Common myeloid progenitor, CD34-positive (primary cell): ENCODE measurements at places on chromosomes 7 and 10.

- DNase-seq, result no peak
Observed at GRCh38 chr10:14063531-14064285, 267.0 kb downstream of the FRMD4A start.

GRCh38 chr10:110932505-110933180, 13.2 kb downstream of the SHOC2 start:
- no peak for DNase-seq

DNA sequence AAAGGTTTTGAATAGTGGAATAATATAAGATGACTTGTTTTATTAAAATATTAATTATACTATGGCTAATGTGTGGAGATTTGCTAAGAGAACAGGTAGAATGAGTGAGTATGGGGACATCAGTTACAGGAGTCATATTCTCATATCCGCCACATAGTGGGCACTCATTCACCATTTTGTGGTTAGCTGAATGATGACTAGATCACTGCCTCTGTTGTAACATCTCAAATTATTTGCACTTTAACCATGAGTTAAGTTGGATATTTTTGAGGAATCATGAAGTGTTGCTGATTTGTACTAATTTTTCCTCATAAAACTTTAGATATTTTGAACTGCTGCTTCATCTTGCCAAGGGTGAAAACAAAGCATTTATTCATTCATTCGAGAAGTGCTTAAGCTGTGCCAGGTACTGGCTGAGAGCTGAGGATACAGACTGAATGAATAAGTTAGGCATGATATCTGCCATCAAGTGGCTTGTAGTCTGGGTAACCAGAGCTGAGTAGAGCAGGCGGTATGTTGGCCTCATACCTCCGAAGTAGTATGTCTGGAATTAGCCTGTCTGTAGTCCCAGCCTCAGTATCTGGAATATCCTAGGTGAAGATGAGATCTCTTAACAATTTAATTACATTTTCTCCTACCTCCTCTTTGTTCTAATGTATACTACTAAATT, 100.5 kb downstream of the ZEB1 start:
- DNase-seq, result no peak

GRCh38 chr10:47368431-47369180, 15.5 kb downstream of the ZNF488 start:
- DNase-seq, result no peak

DNA sequence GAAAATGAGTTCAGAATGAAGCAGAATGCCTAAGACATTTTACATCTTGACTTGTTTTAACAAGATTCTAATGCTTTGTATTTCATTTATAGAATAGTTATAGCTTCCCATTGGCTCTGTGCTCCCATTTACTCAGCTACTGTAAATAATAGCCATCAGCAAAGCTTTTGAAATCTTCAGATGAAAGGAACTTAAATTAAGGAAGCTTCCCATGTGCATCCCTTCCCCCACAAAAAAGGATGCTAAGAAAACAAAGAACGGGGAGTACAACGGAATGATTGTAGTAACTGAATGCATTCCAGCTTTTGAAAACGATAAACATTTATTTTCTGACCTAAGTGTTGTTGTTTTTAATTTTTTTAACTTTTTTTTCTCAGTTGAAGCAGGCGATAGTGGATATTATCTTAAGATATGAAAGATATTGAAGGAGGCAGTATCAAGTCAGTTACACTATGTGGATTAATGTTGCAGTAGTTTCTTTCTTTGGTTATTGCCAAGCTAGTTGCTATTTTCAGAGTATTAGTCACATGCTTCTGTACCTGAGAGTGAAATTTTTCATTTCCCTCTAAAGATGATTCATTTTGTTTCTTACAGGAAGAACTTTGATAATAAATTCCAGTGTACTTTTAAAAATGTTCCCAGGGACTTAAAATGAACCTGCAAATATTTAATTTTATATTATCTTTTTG, 129.2 kb downstream of the KCND2 start:
- no peak for DNase-seq

- DNase-seq, result no peak
Observed at GRCh38 chr10:132149917-132150316, 36.8 kb upstream of the DPYSL4 start.

DNA sequence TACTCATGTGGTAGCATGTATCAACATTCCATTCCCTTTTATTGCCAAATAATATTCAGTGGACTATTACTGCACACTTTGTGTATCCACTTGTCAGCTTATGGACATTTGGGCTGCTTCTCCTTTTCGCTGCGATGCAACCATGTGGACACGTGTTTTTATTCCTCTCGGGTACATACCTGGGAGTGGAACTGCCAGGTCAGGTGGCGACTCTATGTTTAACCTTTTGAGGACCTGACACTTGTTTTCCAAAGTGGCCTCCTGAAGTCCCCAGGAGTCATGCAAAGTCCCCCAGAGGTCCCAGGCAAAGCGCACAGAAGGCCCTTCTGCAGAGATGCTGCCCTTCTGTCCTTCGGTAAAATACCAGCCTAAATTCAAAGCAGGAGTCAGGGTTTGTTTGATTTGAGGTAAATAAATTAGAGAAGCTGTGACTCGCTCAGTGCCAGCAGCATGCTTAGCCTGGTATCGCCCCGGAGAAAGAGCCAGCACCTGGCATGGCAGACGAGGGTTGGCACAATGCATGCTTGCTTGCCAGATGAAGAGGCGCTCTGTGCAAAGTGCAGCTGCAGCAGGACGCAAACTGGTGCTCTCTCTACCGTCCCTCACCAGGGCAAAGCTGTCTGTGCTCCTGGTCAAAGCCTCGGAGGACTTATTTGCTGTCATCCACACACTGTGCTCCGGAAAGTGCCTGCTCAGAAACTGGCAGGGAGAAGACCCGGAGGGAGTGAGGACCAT, 37.8 kb downstream of the HIPK2 start:
- DNase-seq, result no peak

DNA sequence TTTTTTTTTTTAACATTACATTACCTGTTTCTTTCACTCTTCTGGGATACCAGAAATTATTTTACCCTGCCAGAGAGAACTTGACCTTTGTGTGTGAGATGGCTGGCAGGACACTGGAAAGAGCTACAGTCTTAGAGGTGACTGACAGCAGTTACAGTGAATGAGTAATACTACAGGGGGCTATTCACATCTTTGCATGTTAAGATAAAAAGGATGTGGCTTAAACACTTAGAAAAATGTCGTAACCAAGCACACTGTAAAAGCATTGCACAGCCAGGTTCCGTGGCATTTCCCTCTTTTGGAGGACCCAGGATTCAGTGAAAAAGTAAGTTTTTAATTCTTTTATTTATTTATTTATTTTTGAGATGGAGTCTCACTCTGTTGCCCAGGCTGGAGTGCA, 18.8 kb upstream of the TBC1D12 start:
- DNase-seq, result no peak

GRCh38 chr10:1210667-1211066, 154.5 kb downstream of the WDR37 start:
- DNase-seq, result no peak

GRCh38 chr7:54680377-54681005, 78.5 kb downstream of the SEC61G start:
- no peak for DNase-seq

DNA sequence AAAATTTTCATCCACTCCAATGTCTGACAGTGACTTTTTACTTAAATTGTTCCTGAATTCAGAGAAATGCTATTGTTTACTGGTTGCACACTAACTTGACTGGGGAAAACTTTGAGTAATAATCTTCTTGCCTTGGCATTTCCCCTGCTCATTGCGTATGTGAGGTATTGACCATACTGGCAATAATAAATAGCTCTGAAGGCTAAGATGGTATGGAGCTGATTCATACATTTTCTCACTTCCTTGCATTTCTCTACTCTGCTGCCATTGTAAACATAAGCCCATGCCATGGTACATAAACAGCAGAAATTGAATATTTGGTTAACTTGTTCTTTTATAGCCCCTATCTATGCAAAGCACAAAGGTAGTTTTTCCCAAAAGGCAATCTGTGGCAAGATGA, 290.0 kb downstream of the RNLS start:
- DNase-seq, result no peak

DNA sequence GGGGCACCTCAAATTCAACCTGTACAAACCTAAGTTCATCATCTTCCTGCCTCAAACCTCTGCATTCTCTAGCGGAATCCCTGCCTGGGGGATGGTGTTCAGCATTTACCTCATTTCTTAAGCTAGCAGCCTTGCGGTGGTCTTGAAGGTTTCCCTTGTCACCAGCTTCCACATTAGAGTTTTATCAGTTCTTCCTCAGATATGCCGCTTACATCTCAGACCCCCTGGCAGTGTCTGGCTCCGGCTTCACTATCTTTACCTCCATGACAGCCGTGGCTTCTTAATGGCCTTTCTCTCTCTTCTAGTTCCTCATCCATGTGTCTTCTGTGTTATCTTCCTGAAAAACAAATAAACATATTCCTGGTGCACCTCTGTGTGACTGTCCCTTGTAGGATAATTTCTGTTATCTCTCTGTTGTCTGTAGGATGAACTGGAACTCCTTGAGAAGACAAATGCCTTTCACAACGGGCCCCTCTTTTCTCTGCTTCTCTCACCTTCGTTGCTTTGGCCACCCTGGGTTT, 101.1 kb upstream of the BMPER start:
- DNase-seq, result peak; percentile 68

DNA sequence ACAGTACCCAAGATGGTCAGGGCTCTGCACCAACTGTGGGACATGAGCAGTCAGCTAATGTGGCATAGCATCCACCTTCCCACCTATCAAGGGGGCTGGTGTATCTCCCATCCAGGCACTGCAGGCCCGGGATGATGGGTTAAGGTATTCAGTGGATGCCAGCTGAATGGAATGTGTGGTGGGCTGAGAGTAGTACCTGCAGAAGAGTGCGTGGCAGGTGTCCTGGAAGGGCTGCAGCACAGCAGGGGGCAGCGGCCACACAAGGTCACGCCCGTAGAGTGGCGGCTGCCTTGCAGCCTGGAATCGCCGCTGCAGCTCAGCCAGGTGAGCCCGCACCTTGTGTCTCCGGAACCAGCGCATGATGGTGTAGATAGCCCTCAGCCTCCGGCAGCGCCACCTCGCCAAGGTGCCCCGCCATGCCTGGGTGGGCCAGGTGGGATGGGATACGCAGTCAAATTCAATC, 13.3 kb downstream of the MYO1G start:
- DNase-seq, result no peak

GRCh38 chr7:101743241-101743994, 74.0 kb upstream of the CUX1 start:
- peak; percentile 92 for DNase-seq

- no peak for DNase-seq
Observed at GRCh38 chr7:118250860-118251494, 26.5 kb downstream of the ANKRD7 start.

GRCh38 chr10:13795653-13796555, 209.1 kb downstream of the PRPF18 start:
- DNase-seq, result no peak

DNA sequence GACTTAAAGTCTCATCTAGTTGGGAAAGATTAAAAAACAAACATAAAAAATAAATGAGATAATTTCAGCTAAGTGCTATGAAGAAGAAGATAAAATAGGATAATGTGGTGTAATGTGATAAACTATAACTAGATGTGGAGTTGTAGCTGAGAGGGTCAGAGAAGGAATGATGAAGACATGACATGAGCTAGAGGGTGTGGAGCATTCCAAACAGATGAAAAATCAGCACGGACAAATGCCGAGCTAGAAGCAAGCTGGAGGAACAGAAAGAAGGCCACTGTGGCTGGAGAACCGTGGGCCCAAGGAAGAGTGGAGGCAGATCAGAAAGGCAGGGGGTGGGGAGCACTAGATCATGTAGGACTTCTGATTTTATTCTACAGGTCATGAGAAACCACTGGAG, 70.6 kb downstream of the CDK6 start:
- no peak for DNase-seq

DNA sequence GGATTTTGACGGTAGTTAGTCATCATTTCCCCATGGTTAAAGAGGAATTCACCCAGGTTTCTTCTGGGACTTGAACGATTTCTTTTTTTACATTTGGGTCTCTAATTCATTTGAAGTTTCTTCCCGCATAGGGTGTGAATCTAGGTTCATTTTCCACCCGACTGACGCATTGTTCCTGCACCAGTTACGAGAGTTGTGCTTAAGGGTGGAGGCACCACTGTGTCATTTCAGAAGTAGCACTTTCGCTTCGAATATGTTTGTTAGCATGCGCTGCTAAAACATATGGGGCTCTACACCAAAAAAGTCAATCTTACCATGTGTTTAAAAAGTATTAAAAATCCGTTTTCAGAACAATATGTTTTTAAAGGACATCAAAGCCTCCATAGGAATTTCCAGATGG, 140.3 kb downstream of the VIPR2 start:
- DNase-seq, result no peak
